ENCODE measurements at places on chromosomes 16 and 17.

GRCh38 chr16:65710107-65710506 is 588.2 kb upstream of the CDH11 start:
- no peak for DNase-seq

- no peak for DNase-seq
Measured at GRCh38 chr17:17300624-17301568, 2.3 kb upstream of the NT5M start.

DNA sequence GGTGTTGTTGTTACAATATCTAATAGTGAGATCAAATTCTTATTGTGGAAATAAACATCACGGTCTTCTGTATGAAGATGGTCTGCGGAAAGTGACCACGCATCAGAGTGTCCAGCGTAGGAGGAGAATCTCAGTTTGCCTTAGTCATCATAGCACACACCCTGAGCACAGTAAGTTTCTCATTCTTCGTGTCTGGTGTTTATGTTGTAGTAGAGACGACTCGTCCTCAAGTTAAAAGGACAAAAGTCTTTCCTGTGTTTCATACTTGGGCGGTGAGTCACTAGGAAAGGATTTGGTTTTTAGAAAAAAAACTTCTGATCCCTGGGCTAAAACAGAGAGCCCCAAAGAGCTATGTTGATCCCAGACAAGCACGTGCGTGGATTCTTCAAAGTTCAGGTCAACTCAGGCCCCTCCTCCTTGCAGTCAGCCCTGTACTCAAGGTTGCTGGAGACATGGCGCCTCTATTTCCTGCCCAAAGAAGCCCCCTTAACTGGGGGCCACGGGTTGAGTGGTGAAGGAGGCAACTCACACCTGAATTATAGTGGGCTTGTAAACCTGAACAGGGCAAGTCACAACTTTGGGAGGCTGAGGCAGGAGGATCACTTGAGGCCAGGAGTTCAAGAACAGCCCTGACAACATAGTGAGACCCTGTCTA is 170.4 kb downstream of the ZFHX3 start:
- no peak for DNase-seq

DNA sequence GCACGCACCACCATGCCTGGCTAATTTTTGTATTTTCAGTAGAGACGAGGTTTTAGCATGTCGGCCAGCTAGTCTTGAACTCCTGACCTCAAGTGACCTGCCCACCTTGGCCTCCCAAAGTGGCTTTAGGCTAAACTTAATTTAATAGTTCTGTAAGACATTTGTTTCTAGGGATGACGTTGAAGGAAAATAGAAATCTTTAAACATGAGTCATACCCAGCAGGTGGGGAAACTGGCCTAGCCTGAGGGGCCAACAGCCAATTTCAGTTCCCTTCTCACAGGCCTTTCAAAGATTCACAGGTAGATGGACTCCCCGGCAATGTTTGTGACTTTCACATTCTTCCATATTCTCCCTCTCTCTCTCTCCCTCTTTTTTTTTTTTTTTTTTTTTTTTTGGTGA is 18.1 kb upstream of the ITPRIPL2 start:
- DNase-seq: no peak

- DNase-seq: no peak
Measured at GRCh38 chr16:67421030-67421429, 4.8 kb upstream of the ZDHHC1 start.

DNA sequence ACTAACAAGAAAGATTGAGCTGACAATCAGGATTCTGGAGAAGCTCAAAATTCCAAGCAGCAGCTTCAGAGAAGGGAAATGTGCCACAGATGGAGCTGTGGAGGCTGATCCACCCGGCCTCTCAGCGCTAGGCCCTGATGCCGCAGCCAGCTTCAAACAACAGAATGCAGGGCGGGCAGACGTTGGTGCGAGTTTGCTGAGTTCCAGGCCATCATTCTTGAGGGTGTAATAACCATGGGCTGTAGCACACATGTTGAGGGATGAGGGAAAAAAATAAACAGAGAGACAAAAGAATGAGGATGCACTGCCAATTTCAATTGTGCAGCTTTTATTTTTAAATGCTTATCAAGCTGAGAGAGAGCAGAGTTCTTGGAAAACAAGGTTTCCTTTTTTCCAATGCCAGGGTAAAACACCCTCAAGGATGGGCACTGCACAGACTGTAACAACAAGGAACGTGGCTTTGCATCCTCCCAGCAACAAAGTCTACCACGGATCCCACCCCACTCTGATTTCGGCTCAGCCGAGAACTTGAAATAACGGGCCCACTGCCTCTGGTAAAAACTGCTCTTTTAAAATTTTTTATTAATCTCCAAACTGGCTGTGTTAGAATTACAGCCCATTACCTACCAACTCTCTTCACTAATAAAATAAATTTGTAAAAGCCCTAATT is 90.2 kb downstream of the SMG6 start:
- DNase-seq: no peak

DNA sequence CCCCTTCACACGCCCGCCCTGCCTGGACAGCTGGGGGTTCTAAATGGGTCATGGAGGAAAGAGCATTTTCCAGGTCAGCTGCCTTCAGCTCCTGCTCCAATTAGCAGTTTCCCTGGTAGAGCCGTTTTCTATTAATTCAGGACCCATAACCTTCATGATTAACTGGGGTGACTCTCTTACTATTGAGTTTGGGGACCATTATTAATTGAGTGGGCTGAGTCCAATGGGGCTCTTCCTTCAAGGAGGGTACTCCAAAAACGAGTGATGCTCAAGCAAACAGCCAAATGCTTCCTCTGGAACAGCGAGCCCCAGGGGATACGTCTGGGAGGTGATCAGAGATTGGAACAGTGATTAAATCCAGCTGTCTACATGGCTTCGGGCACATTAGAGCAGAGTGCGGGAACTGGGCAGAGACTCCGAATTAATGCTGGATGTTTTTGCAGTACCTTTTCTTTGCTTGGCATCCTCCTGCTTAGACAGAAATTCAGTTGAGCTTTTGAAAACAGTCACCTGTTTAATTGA is 68.1 kb upstream of the CACNG3 start:
- no peak for DNase-seq

Data from cortex of kidney (tissue), 1 donor.